Large intestine (tissue), 12 donors: ENCODE measurements at places on chromosomes 11 and 22. TPM values are rescaled to one million over a fixed set of nuclear protein-coding genes. Genes with fewer than 3 reads are reported as not detected.

GRCh38 chr11:82889133-82890001 is 10.9 kb downstream of the PRCP start:
- no peak for DNase-seq

The HBG1 gene
- 9.7 TPM for polyA plus RNA-seq

The NAALAD2 gene
- polyA plus RNA-seq = 5.1 TPM

The NLRP14 gene
- polyA plus RNA-seq = 0.82 TPM

GRCh38 chr11:15590132-15590531 is 475.4 kb downstream of the INSC start:
- DNase-seq = no peak

DNA sequence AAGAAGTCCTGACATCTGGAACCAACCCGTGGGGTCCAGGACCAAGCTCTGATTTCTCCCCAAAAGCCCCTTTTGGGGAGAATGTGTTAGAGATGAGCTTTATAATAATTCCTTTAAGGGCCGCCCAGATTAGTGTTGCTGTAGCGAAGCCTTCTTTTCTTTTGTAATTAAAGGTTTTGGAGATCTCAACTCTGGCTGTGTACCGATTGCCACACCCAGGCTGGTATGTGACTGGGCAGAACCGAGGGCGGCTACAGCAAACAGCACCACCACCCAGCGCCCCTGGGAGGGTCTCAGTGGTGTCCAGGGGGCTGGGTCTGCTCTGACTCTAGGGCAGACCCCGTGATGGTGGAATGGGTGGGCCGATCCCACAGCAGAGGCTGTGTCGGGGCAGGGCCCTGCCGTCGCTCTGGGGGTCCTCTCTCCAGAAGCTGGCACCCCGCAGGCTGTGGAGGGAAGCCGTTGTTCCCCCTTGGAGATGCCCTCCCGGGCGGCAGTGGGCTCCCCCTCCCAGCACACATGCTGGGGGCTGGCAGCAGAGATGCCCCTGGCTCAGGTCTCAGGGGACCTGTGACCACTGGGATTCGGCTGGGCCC is 31.0 kb downstream of the TPCN2 start:
- DNase-seq = no peak

- DNase-seq = no peak
These were observed 22.2 kb downstream of the CTTN start for GRCh38 chr11:70420496-70420895.
